RPMI8226 (cell line): ENCODE measurements at places on chromosomes 5 and 9.

- DNase-seq: peak; percentile 45
These were observed 9.2 kb upstream of the MXD3 start for GRCh38 chr5:177320879-177321278.

- DNase-seq: no peak
These were observed 135.9 kb upstream of the FBN2 start for GRCh38 chr5:128673970-128674369.

- DNase-seq: no peak
These were observed 5.8 kb downstream of the RGS14 start for GRCh38 chr5:177363565-177363964.

DNA sequence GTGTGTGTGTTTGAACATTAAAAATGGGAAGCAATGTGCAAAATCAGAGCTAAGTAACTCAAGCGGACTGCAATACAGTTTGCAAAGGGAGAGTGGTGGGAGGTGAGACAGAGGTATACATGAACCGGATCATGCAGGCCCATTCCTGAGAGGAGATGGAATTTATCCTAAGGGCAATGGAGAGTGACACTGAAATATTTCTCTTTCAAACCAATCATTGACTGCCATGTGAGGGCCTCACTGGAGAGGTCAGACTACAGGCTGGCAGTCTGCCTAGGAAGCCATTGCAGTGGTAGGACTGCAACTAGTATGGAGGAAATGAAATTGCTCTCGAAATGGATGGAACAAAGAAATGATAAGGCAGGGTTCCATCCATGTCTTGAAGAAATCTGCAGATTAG is 34.8 kb downstream of the TNFSF15 start:
- no peak for DNase-seq

GRCh38 chr5:62385816-62386400 is 17.8 kb downstream of the DIMT1 start:
- DNase-seq: no peak

- DNase-seq: peak; percentile 42
These were observed 807 bp upstream of the PLGRKT start for GRCh38 chr9:5438301-5439162.

DNA sequence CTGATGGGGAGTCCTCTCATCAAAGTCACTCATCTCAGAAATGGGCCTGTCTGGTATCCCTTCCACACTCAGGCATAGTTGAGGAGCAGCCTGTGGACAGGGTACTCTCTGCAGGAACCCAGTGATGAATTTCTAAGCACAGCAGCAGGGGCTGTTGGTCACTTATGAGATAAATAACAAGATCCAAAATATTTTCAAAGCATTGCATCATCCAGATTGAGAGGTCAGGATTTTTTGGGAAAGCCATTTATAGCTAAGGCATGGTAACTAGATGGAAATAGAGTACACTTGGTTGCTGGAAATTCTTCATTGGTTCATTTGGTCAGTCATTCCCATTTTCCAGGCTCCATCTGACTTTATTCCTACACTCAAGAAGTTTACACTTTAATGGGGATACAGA is 246.8 kb upstream of the RAI14 start:
- no peak for DNase-seq
